T-helper 2 cell (primary cell): ENCODE measurements at places on chromosomes 3 and 15.
A peak's percentile ranks its signal among the peaks of the same experiment; 100 is the strongest.

DNA sequence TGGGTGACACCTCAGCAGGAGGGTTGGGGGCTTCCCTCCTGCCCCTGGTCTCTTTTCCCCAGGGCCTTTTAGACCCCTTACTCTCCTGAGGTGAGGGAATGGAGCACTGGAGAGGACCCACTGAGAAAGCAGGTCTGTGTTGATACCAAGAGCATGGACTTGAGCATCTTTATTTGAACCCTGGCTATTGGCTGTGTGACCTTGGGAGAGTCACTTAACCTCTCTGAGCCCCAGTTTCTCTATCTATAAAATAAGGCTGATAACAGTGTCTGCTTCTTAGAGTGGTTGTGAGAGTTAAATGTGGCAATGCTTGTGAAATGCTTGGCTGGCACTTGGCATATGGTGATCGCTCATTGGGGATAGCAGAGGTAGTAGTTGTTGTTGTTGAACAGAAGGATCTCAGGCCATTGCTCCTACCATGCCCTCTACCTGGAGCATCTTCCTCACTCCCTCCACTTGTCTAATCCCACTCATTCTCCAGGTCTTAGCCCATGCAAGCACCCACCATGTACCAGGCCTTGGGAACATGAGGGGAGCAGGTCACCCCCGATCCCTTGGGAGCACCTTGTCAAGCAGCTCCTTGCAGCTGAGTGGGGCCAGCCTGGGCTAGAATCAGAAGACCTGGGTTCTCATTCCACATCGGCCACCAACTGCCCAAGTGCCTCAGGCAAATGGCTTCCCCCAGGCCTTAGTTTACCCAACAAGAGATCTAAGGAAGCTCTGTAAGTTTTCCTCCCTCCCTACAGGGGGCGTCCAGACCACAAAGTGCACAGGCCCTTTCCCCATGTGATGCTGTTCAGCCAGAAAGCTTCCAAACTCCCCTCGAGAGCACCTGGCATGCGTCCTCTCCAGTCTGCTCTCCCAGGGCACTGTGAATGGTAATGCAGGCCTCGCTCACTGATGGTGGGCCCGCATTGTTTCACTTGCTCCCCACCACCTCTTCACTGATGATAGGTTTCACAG is 96.7 kb downstream of the LSM3 start:
- peak; percentile 12 for DNase-seq

DNA sequence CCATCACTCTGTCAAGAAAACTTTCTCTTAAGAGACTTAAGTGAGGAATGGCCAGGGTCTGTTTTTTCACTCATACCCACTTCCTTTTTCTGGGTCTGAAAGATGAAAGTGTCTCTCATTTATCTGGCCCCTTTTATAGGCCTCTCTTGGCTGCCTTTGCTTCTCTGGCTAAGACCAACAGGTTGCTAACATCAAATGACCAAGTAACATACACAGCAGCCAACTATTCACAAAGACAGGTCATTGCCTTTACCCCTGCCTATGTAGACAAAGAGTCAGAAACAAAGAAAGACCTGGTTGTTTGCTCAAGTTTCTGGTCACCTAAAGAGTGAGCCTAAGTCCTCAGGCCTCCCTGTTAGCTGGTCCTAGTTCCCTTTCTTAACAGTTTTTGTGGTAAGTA is 24.0 kb upstream of the CSTA start:
- DNase-seq, result no peak

DNA sequence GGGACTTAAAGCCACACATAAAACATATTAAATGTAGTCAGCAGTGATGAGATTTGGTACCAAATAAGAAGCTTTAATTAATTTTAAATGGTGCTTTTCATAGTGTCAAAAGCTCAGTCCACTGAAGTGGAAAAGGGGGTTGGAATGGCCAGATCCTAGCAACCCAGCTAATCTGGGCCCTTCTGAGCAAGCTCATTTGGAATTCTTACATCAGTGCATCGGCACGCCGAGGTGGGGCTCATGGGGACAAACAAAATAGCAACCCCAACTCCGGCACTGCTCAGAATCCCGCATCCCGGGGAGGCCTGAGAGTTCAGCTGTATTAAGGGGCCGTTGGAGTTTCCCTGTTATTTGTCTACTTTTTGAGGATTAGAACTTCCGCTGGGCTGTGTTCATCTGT is 526.4 kb downstream of the SOX2 start:
- DNase-seq, result no peak

DNA sequence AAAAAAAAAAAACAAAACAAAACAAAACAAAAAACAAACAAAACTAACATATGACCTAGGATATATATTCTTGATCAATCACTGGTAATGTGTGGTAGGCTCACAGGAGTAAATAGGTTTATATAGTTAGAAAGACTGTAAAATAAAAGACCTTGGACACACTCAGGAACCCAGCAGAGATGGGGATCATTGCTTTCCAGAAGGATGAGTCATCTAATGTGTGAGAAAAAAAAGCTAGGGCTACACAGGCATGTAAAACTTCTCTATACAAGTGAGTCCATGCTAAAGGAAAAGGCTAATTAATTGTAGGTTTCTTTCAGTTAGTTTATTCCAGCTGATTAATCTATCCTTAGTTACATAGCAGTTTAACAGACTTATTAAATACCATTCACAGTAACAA is 710.3 kb upstream of the ARPP21 start:
- DNase-seq, result no peak

DNA sequence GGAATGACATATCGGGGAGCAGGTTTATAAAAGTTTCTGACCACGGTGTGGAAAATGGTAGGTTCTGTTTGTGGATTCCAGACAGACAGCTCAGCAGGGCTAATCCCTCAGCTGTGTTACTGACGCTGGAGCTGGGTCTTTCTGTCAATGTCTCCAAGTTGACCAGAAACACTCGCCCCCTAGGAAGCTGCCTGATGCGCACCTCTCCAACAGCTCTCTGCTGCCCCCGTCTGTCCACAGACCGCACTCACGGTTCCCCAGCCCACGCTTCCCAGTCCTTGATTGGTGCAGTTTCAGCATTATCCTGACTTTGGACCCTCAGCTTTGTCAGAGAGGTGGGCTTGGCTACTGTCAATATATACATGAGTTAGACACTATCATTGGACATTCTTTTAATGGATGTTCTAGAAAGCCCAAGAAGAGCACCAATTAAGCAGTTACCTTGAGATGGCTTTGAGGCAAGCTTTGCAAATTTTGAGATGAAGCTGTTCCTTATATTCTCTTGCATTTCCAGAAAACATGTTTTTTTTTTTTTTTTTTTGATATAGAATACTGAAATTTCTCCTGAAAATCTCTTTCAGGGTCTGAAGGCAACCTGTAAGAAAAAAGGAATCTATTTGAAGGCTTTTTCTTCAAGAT is 98.9 kb upstream of the TBC1D5 start:
- peak; percentile 47 for DNase-seq

- no peak for DNase-seq
Measured at GRCh38 chr3:177229791-177230190, 32.5 kb upstream of the TBL1XR1 start.

- DNase-seq, result no peak
Measured at GRCh38 chr3:195247086-195247862, 23.7 kb downstream of the XXYLT1 start.

DNA sequence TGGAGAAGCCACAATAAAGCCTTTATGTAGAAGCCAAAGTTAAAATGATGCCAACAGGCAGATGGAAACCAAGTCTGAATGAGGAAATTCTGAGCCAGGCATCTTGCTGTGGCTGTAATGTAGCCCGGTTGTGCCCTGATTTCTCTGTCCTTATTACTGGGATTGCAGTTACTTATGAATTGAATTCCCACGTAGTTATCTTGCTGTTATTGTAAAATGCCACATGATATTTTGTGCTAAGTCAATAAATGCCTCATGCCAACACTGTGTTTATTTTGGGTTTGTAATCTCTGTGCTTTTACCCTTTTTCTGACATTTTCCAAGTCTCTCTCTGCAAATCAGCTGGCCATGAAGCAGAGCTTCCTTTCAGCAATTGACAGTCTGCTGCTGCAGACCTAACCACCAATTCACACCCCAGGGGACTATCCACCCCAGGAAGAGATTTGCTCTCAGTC is 486.1 kb upstream of the GOLIM4 start:
- no peak for DNase-seq

DNA sequence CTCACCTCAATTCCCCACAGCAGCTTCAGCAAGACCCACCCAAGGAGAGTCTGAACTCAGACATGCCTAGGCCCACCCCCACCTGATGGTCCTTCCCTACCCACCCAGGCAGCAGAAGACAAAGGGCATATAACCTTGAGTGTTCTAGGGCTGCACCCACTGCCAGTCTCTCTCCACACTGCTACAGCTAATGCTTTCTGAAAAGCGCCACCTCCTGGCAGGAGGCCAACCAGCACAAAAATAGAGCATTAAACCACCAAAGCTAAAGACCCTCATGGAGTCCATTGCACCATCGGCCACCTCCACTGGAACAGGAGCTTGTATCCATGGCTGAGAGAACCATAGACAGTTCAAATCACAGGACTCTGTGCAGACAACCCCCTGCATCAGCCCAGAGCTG is 11.3 kb upstream of the RPL39L start:
- peak; percentile 27 for DNase-seq

- no peak for DNase-seq
Measured at GRCh38 chr3:71453822-71454511, 129.6 kb downstream of the FOXP1 start.

- no peak for DNase-seq
Measured at GRCh38 chr15:74454764-74455500, 6.0 kb downstream of the UBL7 start.

DNA sequence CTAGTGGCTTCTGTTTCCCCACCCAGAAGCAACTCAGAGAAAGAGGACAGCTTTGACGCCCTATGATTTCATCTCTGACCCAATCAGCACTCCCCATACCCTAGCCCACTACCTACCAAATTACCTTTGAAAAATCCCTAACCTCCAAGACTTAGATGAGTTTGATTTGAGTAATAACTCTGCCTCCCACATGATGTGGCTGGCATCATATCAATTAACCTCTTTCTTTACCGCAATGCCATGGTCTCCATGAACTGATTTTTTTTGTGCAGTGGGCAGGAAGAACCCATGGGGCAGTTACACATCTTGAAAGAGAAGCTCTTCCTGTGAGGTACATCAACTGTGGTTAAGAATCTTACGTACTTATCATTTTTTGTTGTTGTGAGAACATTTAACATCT is 25.5 kb upstream of the APOD start:
- DNase-seq, result peak; percentile 15

- DNase-seq, result no peak
Measured at GRCh38 chr3:107981471-107982111, 109.2 kb downstream of the CD47 start.

DNA sequence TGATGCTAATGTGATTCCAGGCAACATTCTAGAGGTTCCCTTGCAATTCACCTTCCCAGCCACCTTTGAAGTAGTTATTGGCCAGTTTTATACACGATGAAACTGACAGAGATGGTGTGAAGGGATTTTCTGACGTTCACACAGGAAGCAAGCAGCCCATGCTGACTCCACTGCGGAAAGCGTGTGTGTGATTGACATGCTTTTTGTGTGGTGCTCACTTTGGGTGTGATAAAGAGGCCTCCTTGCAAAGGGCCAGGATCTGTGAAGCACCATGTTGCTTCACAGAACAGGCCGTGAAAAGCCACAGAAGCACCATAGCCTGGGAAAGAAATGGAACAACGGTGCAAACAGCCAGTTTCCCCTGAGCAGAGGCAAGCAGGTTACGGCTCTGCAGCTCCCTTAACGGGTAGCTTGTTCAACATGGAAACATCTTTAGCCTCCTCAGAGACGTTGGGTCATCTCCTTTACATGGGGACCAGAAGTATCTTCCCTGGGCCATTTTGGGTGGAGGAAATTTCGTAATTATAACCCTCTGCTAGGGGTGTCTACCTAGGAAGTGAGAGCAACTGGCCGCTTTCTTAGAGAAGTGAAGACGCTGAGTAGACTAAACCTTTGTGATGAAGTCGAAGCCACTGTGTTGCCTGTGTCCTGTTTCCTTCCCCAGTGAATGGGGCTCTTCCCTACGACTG is 108.5 kb downstream of the APBA2 start:
- no peak for DNase-seq

GRCh38 chr15:93414576-93415231 is 325.7 kb upstream of the RGMA start:
- no peak for DNase-seq

DNA sequence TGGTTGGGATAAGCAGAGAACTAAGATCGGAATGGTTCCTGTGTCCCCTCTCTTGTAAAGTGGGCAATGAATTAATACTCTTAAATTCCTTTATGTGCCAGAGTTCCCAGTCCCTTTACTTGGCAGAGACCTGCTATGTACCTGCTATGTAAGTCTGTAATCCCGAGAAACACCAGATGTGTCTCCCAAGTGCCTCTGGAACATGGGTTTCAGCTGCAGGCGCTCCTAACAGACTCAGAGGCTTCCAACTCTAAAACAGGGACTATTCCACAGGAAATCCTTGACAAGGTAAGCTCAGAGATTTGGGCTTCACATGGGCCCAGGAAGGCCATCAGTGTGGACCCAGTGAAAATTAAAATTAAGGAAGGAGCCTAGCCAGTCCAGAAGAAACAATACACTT is 117.7 kb upstream of the PLCL2 start:
- DNase-seq, result no peak
